ENCODE measurements at places on chromosomes 4 and X.

- no peak for DNase-seq
Observed at GRCh38 chr4:74047152-74047551, 8.7 kb upstream of the CXCL3 start.

DNA sequence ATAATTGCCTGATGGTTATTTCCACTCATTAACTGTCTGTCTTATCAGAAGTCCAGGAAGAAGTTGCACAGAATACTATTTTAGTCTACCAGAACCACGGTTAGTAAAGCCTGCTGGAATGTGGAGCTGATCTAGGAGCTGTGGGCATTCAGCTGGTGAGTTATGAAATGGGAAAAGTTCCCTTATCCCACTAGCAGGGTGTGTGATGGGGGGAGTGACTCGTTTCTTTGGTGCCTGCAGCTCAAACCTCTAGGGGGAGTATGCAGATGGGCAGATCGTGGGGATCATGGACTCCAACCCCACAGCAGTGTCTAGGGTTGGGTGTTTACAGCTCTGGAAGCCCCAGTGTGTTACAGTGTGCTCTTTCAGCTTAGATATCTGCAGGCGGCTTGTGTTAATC, 305.7 kb upstream of the BOD1L1 start:
- DNase-seq = no peak

- no peak for DNase-seq
Observed at GRCh38 chrX:69530306-69530705, 26.2 kb downstream of the NALF2 start.

DNA sequence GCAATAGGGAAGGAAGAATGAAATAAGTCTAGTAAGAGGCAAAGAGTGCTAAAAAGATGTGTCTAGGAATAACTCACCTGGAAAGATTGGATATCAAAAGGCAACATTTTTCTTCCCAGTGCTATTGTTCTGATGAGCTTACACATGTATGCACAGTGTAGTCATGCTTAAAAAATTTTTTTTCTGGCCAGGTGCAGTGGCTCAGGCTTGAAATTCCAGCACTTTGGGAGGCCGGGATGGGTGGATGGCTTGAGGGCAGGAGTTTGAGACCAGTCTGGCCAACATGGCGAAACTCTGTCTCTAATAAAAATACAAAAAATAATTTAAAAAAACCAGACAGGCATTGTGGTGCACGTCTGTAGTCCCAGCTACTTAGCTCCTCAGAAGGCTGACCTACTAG, 795.8 kb upstream of the IGFBP7 start:
- DNase-seq = no peak

DNA sequence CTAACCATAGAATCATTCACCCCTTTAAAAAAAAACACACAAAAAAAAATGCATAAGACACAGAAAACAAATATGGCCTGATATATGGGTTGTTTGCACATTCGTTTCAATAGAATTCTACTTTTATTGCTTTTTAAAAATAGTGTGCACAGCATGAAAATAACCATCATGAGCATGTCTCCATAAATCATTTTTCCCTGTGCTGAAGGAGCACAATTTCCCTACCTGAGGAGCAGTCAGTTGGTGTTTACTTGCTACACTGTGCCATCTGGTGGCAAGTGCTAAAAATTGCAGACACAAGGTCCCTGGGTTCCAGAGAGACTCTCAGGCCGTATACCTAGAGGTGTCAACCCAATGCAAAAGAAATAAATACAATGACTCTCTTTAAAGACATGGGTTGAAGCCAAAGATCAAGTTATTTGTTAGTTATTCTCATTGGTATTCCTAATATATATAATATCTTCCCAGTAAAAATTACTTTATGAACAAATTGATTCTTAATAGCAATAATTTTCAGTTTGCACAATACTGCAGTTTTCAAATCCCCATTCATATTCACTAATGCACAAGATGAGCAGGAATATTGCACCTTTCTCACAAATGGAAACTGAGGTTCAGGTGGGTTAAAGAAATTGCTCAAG, 551.4 kb downstream of the IQCM start:
- DNase-seq = no peak

- DNase-seq = no peak
Observed at GRCh38 chrX:44898411-44899221, 25.6 kb downstream of the KDM6A start.

- no peak for DNase-seq
Observed at GRCh38 chr4:13640149-13640940, 12.8 kb upstream of the BOD1L1 start.

GRCh38 chr4:6258741-6259140, 10.9 kb upstream of the WFS1 start:
- no peak for DNase-seq

DNA sequence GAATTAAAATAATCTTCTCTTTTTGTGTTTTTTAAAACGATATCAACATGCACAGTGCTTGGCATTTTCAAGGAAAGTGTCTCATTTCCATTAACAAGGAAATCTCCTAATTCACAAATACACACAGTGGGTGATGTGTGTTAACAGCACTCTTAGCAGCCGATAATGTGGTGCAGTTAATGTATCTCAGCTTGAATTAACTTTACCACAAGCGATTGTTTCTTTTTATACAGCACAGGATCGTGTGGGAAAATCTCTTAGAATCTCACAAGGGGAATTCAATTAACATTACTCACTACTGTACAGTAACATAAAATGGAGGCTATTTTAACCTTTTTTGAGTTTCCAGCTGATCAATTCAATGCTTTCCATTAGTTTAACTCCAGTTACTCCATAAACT, 1841.9 kb downstream of the STIM2 start:
- DNase-seq = no peak

All from vagina (tissue), 2 donors.